NCI-H2029 (cell line): ENCODE measurements at places on chromosomes 4 and X.

DNA sequence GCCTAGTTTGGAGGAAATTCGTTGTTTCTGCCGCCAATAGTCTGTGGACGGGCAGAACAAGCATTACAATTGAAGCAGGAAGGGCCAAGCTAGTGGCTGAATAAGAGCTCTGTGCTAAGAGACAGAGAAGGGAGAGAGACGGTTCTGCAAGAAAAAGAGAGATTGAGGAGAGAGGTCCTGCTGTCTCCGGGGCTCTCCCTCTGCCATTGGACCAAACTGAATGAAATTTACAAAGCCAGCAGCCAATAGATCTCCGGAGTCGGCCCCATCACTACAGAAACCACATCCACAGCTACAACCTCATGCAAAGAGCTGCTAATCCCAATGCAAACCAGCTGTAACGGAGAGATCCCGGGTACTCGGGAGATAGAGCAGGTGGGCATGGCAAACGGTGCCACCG, at the start of gene NLGN4X:
NLGN4X (minus strand) TSS at position 148 of the 400 bp plus-strand sequence. CDS start 77,401 bp downstream, outside the sequence.
- DNase-seq = no peak

DNA sequence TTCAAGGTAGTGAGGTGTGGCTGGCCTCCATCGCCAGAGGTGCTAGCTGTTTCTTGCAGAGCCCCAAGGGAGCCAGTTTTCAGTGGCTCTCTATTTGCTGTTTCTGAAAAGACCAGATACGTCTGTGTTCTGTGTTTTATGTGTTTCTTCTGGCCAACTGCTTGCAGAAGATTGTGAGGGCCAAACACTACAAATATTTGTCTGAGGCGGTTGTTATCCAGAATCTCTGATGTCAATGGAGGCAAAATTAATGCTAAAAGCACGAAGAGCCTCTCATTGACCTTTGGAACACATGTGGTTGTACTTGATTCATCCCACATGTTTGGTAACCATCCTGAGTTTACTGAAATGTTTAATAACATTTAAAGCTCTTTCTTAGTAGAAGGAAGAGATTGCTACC, 113.9 kb downstream of the CT47B1 start:
- DNase-seq = no peak

- no peak for DNase-seq
Observed at GRCh38 chr4:52684896-52685295, 25.8 kb upstream of the USP46 start.

GRCh38 chr4:122603156-122603574, 17.7 kb downstream of the IL21 start:
- no peak for DNase-seq

GRCh38 chr4:173214231-173214630, 45.6 kb downstream of the GALNT7 start:
- no peak for DNase-seq

- DNase-seq = no peak
Observed at GRCh38 chr4:112322866-112323265, 25.7 kb downstream of the ALPK1 start.

DNA sequence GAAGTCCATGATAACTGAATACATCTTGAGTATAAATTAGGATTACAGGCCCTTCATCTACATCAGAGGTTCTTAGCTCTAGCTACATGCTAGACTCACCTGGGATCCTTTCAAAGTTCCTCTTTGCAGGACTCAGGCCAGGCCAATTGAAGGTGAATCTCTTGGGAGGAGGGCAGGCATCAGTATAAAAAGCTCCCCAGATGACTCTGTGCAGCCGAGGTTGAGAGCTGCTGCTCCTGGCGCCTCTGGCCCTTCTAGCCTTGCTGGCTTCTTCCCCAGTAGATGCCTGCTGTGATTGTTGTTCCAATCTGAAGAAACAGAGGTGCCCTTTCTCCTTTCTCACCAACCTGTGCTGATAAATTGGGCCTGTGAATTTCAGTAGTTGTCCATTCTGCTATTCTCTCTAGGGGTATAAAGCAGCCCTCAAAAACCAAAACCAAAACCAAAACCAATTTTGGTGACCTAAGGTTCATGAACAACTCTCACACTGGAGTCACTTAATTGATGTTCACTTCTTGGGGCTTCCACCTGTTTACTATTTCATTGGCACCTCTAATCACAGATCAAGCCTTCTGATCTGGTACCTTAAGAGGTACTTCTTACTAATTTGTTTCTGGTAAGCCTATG, 78.7 kb downstream of the SUPT20HL2 start:
- no peak for DNase-seq

GRCh38 chrX:111254896-111255693, 15.2 kb downstream of the CAPN6 start:
- DNase-seq = no peak

DNA sequence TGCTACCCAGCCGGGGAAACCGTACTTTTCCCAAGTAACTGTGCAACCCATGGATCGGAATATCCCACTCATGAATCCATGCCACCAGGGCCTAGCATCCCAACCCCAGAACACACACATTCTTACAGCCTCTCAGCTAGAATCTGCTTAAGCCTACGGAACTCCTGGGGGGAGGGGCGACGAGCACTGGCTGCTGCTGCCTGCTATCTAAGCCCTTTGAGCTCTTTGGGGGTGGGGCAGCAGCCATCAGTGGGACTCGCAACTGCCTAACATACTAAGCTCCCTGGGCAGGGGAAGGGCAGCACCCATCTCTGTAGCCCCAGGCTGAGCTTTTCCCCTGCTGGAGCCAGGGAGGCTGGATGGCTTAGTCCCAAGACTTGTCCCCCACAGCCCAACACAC, 28.6 kb downstream of the NUDT10 start:
- no peak for DNase-seq

GRCh38 chr4:1749370-1749769, 28.0 kb downstream of the TACC3 start:
- DNase-seq = no peak

- DNase-seq = no peak
Observed at GRCh38 chrX:56786889-56787733, 58.1 kb downstream of the NBDY start.

DNA sequence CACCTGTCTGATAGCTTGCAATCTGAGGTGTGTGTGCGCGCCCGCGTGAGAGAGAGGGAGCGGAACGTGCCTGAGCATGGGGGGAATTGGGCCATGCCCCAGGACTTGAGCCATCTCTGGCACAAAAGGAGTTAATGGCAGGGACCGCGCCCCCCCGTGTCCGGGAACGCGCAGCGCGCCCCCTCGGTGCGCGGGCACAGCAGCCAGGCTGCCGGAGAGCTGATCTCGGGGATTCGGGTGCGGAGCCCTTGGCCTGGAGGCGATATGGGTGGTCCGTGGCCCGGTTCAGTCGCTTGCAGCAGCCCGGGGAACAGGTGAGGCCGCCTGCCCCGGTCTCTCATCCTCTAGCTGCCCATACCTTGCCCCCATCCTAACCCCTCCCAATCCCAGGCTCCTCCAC, at the start of gene NLGN3:
NLGN3 (plus strand) TSS at position 191 of the 400 bp plus-strand sequence. CDS start 2,909 bp downstream, outside the sequence.
- no peak for DNase-seq

DNA sequence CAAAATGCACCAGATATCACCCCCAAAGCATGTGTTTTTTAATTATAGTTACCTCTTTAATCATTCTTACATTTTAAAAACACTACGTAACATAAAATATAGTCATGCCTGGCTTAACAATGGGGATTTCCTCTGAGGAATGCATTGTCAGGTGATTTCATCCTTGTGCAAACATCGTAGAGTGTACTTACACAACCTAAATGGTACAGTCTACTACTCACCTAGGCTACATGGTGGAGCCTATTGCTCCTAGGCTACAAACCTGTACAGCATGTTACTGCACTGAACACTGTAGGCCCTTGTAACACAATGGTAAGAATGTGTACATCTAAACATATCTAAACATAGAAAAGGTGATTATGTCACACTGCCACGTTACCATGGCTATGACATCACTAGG, 208.6 kb downstream of the SPOCK3 start:
- DNase-seq = peak; percentile 46

DNA sequence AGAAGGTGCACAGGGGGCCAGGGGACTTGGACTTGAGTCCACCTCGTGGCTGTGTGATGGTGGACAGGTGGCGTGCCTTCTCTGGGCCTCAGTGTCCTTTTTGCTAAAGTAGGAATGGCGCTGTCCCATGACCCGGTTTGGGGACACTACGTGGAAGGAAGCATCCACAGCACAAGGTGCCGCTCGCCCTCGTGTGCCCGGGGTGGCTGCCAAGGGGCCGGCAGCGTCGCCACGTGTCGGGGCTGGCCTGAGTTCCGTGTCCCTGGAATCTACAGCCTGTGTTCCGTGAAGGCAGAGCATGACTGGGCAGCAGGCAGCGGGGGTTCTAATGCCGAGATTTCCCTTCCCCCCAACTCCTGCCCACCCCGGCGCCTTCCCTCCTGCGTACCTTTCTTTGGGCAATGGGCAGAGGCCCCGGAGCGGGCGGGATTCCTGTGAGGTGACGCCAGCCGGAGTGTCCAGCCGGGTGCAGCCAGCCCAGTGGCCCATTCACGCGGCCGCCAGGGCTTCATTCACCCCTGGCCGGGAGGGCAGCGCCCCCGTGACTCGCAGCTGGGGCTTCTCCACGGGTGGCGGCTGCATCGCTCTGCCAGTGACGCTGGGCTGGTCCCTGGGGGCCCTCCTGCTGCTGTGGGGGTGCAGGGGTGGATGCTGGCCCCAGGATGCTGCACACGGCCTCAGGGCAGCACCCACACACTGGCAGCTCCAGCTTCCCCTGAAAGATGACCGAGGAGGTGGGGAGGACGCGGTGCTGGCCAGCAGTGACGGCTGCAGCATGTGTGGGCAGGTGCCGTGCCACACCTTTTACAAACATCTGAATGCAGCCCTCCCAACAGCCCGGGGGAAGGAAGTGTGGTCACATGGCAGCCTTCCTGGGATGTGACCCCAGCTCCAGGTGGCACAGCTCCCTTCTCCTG, 21.2 kb downstream of the DOK7 start:
- peak; percentile 39 for DNase-seq

GRCh38 chr4:71266090-71266794, 72.6 kb upstream of the SLC4A4 start:
- no peak for DNase-seq

- no peak for DNase-seq
Observed at GRCh38 chr4:173420324-173420752, 21.4 kb upstream of the SCRG1 start.

GRCh38 chrX:130893356-130894085, 9.5 kb downstream of the ENOX2 start:
- no peak for DNase-seq

DNA sequence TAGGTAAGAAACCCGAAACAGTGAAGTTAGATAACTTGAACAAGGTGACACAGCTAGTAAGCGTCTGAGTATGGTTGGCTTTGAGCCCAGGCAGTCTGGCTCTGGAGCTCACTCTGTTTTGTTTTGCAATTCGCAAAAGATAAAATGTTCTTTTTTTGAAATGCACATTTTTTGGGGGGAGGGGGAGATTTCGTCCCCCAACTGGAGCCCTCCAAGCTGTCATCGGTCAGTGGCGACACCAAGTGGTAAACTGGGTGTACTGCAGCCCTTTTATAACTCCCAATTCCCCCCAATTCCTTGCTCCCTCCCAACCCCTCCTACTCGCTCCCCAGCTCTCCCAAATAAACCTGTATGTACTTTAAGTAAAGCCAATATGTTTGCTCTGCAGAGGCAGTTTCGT, 2.8 kb upstream of the CLCN5 start:
- no peak for DNase-seq

- peak; percentile 29 for DNase-seq
Observed at GRCh38 chr4:124025428-124025827, 628.8 kb downstream of the SPRY1 start.

- peak; percentile 14 for DNase-seq
Observed at GRCh38 chr4:105633241-105633640, 75.2 kb downstream of the INTS12 start.

GRCh38 chrX:39157796-39158195, 356.5 kb downstream of the MID1IP1 start:
- DNase-seq = no peak

DNA sequence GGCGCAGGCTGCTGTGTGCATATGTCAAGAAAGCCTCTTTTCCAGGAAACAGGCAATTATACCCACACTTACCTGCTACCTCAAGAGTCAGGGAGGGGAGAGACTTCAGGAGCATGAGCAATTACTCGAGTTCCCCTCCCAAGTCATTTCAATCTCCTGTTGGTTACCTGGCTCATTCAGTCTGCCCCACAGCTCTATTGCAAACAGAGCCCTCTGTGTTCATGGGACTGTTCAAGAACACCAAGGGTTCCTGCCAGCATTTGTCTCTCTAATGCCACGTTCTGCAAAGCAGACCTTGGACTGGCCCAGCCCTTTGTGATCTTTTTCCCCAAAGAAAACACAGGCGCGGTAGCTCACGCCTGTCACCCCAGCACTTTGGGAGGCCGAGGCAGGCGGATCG, 274.6 kb downstream of the DHRSX start:
- no peak for DNase-seq

GRCh38 chrX:118975831-118976598, 1.6 kb downstream of the LONRF3 start:
- DNase-seq = no peak

DNA sequence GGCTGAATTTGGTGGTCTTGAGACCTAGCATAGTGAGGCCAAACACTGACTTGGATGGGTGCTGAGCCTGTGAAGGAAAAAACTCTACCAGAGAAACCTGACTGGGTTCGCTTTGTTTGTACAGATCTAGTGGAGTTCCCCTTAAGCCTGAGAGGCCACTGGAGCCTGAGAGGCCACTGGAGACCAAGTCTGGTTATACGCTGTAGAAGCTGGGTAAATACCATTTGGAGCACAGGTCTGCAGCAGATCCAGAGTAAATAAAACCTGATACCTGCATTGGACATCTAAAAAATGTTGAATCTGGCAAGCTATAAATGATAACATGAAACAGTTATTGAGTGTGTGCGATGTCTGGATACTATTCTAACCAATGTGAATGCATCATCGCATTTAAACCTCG, 104.3 kb upstream of the IGSF1 start:
- no peak for DNase-seq

DNA sequence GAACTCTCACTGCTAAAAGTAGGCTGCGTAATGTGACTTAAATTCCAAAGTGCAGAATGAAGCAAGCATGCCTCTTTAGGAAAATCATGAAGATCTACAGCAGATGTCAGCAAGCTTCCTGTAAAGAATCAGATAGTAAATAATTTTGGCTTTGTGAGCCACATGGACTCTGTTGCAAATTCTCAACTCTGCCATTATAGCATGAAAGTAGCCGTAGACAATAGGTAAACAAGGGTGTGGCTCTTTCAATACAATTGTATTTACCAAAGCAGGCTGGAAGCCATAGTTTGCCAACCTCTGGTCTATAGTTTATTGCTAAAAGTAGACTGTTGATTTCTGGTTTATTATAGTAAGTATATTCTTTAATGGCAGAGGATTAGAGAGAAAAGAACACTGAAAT, 80.3 kb upstream of the FAM9B start:
- DNase-seq = no peak

- DNase-seq = no peak
Observed at GRCh38 chr4:8173492-8174242, 15.1 kb upstream of the ABLIM2 start.
